NCI-H1417 (cell line): ENCODE measurements at places on chromosomes 5 and 9.

DNA sequence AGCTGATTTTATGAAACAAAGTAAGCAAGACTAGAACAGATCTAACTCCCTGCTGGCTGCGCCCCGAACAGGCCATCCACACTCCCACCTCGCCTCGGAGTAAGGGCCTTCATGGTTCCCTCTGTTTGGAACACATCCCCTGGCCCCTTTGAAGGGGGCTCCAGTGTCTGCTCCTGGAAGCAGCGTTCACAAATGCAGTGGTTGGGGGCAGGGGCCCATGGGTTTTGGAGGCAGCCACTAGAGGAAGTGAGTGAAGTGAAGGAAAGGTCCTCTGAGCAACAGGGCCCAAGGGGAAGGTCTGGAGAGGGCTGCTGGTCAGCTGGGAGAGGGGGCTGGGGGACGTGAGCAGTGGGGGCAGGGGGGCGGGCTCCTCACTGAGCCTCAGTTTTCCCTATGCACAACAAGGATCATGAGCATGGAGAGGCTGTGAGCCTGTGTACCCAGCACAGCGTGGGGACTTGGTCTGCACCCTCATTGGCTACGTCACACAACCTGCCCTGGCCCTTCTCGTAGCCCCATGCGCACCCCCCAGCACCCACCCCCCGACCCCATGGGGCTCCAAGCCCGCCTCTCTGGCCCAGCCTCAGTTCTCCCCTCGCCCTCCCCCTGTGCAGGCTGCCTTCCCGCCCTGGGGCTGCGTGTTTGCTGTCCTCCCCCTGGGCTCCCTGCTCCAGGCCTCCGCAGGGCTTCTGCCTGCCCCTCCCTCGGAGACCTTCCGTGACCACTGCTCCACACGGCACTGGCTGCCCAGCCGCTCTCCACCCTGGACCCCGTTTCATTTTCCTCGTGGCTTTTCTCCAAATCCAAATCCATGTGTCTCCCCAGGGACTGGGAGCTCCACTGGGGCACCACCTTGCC, 39.5 kb downstream of the RASGEF1C start:
- no peak for DNase-seq

DNA sequence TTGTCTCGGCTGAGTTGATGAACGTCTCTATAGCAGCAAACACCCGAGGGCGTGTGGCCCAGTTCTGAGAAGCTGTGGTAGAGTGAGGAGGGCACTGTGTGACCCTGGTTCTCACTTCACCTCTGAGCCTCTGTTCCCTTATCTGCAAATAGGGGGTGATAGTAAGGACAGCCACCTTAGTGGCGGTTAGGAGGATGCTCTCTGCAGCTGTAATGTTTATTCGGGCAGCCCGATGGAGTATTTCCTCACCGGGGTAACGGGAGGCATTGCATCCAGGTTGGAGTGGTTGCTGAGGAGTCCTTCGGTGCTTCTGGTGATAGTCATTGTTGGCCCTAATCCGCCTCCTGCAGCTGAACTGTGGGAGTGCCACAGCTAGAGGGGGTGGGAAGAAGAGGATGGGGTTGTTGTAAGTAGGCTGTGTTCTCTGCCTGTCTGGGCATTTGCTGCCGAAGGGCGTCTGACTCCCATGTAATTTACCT, 13.9 kb downstream of the PRRC2B start:
- DNase-seq = peak; percentile 16

DNA sequence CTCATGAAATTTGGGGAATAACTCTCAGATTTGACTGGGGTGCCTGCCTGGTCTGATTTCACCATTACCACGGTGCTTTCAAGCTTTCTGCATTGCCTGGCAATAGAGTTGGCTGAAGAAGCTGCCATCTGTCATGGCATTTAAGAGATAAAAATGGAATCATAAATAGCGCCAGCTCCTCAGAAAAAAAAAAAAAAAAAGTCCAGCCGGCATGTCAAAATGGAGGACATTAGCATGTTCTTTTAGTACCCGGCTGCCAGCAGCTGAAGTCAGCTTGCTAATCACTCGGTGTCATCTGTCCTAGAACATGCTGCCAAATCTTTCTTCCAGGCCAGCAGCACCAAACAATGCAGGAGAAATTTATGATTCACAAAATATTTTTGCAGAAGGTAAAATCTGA, 57.7 kb upstream of the CER1 start:
- no peak for DNase-seq

- DNase-seq = no peak
Measured at GRCh38 chr5:174231956-174232487, 186.5 kb downstream of the NSG2 start.

GRCh38 chr9:136858844-136859757, 7.0 kb downstream of the MAMDC4 start:
- no peak for DNase-seq

DNA sequence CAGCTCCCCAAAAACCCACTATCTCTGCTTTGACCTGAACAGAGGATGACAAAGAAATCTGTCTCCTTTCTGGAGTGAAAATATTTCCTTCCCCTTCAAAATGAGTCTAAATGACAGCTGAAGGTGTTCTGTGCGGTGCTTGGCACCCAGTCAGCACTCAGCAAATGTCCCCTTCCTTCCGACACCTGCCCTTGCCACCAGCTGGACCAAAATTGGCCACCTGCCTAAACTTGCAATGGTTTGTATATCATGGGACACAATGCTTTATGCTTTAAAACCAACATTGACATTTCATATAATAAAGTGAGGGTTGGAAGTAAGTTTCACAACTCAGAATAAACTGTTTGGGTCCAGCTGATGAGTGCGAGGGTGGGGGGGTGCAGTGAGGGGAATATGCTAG, 7.5 kb upstream of the TTC1 start:
- DNase-seq = peak; percentile 43

- DNase-seq = no peak
Measured at GRCh38 chr5:169808118-169808581, 171.1 kb downstream of the DOCK2 start.

DNA sequence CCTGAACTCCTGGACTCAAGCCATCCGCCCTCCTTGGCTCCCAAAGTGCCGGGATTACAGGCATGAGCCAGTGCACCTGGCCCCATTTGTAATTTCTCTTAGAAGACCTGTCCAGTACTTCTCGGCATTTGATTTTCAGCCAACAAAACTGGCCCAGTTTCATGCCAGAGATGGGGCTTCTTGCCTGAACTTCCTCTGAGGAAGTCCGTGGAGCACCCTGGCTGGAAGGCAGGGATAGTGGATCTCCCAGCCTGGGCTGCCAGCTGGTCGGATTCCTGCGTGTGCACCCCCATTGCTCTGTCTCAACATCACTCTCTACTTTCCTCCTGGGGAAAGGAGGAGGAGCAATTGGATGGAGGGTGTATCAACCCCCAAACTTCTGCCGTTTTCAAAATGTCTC, 39.0 kb downstream of the FAM78A start:
- no peak for DNase-seq

GRCh38 chr5:134091626-134092121, 22.8 kb upstream of the TCF7 start:
- no peak for DNase-seq

DNA sequence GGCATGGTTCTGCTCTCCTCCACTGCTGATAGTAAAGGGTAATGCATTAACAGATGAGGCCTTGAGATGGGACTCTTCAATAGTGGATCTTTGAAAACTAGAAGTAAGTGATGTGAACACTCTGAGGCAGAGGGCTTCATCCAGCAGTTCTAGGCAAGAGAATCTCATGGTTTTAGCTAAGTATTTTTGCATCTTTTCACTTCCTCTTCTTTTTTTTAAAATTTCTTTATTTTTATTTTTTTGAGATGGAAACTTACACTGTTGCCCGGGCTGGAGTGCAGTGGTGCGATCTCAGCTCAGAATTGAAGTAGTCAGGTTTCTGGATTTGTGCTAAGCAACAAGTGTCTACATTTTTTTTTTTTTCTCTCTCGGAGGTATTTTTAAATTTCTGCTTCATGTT, 101.9 kb downstream of the MTRR start:
- DNase-seq = no peak

DNA sequence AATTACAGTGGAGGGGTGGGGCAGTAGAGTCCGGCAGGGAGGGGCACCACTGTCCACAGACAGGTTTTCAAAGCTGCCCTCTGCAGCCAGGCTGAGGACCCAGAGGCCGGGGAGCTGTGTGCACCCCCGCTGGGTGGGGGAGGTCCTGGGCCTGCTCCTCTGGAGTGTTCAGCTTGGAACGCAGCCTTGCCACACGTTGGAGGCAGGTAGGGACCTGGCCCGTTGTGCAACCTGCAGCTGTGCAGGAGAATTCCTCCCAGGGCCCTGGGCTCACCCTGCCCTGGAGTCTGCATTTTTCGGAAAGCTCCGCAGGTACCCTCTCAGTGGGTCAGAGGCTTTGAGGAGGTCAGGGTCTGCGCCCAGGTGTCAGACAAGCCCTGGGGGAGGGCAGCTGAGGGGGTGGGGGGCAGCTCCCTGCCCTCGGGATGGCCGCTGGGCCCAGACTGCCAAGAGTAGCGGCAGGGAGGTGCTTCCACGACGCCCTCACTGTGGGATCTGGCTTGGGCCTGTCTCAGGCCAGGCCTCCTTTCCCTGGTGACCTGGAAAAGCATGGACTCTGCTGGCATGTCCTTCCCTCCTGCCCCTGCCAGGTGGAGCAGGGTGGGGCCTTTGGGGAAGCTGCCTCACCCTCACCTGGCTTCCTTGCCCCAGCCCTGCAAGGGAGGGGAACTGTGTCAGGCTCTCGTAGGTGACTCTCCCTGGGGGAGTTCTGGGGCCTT, 29.5 kb downstream of the RXRA start:
- DNase-seq = no peak
